Esophagus squamous epithelium (tissue), 5 donors: ENCODE measurements at places on chromosomes 2 and 18.
A peak's percentile ranks its signal among the peaks of the same experiment; 100 is the strongest.

DNA sequence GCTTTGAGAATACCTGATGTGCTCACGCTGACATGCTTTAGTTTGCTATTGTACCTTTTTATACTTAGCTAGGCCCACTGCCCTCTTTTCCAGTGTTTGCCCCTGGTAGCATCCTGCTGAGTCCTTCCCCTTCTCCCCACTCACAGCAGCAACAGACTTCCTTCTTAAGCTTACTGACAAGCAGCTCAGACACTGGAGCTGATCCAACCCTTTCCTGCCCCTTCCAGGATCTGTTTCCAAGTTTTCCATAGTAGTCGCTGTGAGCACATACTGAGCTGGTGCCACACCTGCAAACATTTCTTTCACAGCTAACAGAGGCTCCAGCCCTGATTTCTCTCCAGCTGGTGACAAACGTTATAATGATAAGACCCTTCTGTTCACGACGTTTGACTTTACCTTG lies 991.4 kb upstream of the CELF4 start:
- no peaks in the 10 kb centered on the region for H3K27me3 ChIP-seq
- H3K36me3 ChIP-seq = no peaks in the 10 kb centered on the region
- H3K4me1 ChIP-seq = peaks cover 8% of the 10 kb centered on the region

- no peak overlapping the region for H3K4me3 ChIP-seq
- no peaks in the 10 kb centered on the region for H3K36me3 ChIP-seq
- no peak overlapping the region for H3K27ac ChIP-seq
These were observed 491.4 kb upstream of the CRIM1 start for GRCh38 chr2:35864141-35864540.

- no peak for DNase-seq
- no peak overlapping the region for H3K27ac ChIP-seq
- H3K4me3 ChIP-seq = no peak overlapping the region
These were observed 87.0 kb upstream of the TMEM200C start for GRCh38 chr18:5982332-5982731.

- peaks cover 78% of the 10 kb centered on the region for H3K4me1 ChIP-seq
- H3K4me3 ChIP-seq = no peak overlapping the region
- no peaks in the 10 kb centered on the region for H3K27me3 ChIP-seq
- no peaks in the 10 kb centered on the region for H3K36me3 ChIP-seq
These were observed 173.9 kb downstream of the HDAC4 start for GRCh38 chr2:239226677-239227581.

DNA sequence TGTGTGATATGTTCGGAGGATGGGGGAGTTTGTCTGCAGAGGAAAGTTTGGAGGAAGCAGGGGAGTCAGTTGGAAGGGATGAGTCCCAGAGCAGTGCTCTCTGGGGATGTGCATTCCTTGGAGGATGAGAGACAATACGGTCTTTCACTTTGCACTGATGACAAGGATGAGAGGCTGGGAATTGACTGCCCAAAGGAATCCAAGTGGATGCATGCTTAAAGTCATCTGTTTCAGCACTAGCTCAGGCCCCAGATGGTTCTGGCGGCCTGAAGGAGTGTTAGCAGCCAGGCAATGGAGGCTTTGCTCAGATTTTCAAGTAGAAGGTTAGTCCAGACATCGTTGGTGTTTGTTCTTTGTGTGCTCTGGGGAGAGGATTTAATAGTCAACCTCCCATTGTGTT lies 100.2 kb downstream of the CRIM1 start:
- H3K27ac ChIP-seq = peak overlapping the region; percentile 70
- DNase-seq = no peak
- no peaks in the 10 kb centered on the region for H3K27me3 ChIP-seq
- H3K4me3 ChIP-seq = no peak overlapping the region
- no peaks in the 10 kb centered on the region for H3K36me3 ChIP-seq

DNA sequence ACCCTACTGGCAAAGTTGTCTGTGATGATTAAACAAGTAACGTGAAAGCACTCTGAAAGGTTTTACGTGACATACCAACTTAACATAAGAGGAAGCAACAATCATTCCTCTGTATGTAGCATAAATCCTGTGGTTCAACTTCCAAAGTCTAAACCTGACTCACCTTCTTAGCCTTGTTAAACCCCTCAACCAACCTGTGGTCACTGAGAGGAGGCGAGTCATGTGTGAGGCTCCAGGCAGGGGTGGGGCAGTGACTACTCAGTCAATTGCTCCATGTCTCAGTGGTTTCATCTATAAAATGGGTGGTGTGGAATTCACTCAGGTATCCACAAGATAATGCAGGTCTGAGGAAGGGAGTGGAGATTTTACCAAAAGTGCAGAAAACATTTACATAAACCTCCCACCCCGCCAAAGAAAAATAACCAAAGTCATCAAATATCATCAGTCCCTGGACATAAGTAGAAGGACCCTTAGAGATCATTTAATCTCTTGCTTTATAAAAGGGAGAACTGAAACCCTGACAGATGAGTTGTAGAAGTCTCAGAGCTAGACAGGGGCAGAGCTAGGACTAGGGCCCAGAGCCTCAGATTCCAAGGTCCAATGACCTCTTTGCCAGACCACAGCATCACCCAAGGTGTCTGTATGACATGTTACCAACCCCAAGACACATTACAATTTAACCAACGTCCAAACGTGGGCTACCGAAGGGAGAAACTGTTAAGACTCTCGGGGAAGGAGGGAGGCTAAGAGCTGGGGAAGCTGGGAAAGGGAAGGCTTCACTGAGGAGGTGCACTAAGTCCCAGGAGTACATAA lies 3.7 kb upstream of the PCBP1 start:
- no peak overlapping the region for H3K4me3 ChIP-seq
- no peaks in the 10 kb centered on the region for H3K27me3 ChIP-seq
- no peak for DNase-seq
- H3K27ac ChIP-seq = peak overlapping the region; percentile 100

GRCh38 chr2:198901894-198902293 lies 555.8 kb downstream of the SATB2 start:
- no peaks in the 10 kb centered on the region for H3K36me3 ChIP-seq
- H3K27ac ChIP-seq = no peak overlapping the region
- no peaks in the 10 kb centered on the region for H3K27me3 ChIP-seq
- no peak for DNase-seq
- no peaks in the 10 kb centered on the region for H3K4me1 ChIP-seq

- no peak overlapping the region for H3K27ac ChIP-seq
- H3K4me3 ChIP-seq = no peak overlapping the region
- H3K36me3 ChIP-seq = no peaks in the 10 kb centered on the region
- no peaks in the 10 kb centered on the region for H3K27me3 ChIP-seq
- no peaks in the 10 kb centered on the region for H3K4me1 ChIP-seq
These were observed 48.6 kb downstream of the EMX1 start for GRCh38 chr2:72965770-72966450.

- H3K4me3 ChIP-seq = no peak overlapping the region
- no peak overlapping the region for H3K27ac ChIP-seq
- no peaks in the 10 kb centered on the region for H3K4me1 ChIP-seq
- DNase-seq = no peak
- H3K36me3 ChIP-seq = no peaks in the 10 kb centered on the region
These were observed 82.0 kb upstream of the SLC66A3 start for GRCh38 chr2:11073251-11073650.

GRCh38 chr2:18519914-18520450 lies 40.5 kb downstream of the RDH14 start:
- no peaks in the 10 kb centered on the region for H3K36me3 ChIP-seq
- no peak for DNase-seq
- H3K4me1 ChIP-seq = peaks cover 26% of the 10 kb centered on the region
- no peaks in the 10 kb centered on the region for H3K27me3 ChIP-seq
- H3K27ac ChIP-seq = no peak overlapping the region

DNA sequence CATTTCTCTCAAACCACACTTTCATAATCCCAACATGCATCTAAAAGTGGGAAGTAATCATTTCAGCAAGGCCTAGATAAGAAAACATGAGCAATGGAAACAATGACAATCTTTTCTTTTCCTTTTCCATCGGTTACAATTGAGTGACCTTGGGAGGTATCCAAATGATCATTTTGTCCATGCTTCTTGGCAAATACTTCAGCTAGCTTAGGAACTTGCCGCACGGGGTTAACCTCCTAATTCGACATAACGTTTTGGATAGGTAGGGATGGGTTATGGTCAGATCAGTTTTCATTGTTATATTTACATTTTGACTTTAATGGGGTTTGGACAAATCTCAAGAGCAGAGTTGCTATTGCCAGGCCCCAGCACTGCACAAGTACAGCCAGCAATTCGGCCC lies 4.6 kb upstream of the PTPRM start:
- H3K27me3 ChIP-seq = no peaks in the 10 kb centered on the region
- H3K27ac ChIP-seq = no peak overlapping the region
- no peak overlapping the region for H3K4me3 ChIP-seq
- no peaks in the 10 kb centered on the region for H3K4me1 ChIP-seq
- no peaks in the 10 kb centered on the region for H3K36me3 ChIP-seq

DNA sequence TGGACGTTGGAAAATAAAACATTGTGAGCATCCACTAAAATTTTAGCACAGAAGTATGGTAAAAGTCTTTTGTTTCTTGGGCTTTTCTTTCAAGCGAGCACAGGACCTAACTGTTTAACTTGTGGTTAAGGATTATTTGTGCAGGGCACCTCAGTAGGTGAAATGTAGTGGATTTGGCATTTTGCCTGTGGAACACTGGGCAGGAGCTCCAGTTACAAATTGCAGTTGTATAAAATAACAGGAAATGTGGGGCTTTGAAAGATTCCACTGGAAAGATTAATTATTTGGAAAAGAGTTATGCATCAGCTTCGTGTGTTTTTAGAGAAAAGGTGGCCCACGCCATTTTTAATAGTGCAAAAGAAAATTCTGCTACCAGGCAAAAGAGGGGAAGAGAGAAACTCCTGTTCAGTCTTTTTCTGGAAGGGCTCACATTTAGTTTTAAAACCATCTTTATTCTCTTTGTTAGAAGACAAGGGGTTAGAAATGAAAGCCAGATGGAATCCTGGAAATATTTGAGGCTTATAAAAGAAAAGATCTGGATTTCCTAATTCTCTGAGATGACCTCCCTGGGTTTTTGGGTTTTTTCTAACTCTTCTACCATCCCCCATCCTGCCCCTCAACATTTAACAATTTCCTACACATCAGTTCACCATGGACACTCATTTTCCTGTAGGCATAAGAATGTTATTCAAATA lies 144.3 kb upstream of the SERTAD2 start:
- no peak overlapping the region for H3K27ac ChIP-seq
- peaks cover 23% of the 10 kb centered on the region for H3K4me1 ChIP-seq
- peaks cover 5% of the 10 kb centered on the region for H3K27me3 ChIP-seq
- no peak for DNase-seq
- H3K4me3 ChIP-seq = no peak overlapping the region

- peak overlapping the region; percentile 91 for H3K27ac ChIP-seq
- H3K36me3 ChIP-seq = no peaks in the 10 kb centered on the region
- no peaks in the 10 kb centered on the region for H3K27me3 ChIP-seq
These were observed 9.7 kb upstream of the IL1RN start for GRCh38 chr2:113117541-113118262.

GRCh38 chr2:195613922-195614321 lies 43.1 kb upstream of the SLC39A10 start:
- no peaks in the 10 kb centered on the region for H3K36me3 ChIP-seq
- H3K27ac ChIP-seq = no peak overlapping the region
- no peak for DNase-seq
